ENCODE measurements at places on chromosomes 16 and 17.
A peak's percentile ranks its signal among the peaks of the same experiment; 100 is the strongest.

DNA sequence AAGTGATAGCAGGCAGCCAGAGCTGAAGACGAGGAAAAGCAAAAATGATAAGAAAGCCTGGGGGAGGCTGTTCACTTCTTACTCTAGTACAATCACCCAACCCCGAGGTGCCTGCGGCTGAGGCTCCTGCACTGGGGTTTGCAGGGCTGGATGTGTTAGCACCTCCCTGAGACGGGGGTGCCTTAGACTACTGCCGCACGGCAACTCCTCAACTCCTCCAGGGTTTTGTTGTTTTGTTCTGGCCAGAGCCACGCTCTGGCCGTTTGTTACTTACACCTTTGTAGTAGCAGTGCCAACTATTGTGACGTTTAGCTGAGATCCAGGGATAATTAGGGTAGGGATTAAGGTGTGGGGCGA, 51.5 kb downstream of the LDHD start:
- no peak for DNase-seq

DNA sequence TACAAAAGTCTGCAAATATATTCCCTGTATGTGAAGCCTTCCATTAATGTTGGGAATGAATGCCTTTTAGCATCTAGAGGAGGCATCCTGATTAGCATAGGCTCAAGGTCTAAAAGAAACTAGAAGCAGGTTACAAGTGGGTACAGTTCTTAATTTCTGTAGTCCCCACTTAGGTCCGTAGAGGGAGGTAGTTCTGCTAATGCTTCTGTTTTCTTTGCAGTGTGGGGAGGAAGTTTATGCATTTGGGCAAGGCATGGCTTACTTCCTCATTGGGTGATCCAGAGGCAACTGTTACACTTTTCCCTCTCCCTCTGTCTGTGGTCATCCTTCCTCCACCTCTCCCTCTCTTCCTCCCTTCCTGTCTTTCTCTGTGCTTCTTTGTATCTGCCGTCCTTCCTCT, 108.4 kb upstream of the ZKSCAN2 start:
- no peak for DNase-seq

- no peak for DNase-seq
Measured at GRCh38 chr16:51030516-51030915, 120.6 kb downstream of the SALL1 start.

DNA sequence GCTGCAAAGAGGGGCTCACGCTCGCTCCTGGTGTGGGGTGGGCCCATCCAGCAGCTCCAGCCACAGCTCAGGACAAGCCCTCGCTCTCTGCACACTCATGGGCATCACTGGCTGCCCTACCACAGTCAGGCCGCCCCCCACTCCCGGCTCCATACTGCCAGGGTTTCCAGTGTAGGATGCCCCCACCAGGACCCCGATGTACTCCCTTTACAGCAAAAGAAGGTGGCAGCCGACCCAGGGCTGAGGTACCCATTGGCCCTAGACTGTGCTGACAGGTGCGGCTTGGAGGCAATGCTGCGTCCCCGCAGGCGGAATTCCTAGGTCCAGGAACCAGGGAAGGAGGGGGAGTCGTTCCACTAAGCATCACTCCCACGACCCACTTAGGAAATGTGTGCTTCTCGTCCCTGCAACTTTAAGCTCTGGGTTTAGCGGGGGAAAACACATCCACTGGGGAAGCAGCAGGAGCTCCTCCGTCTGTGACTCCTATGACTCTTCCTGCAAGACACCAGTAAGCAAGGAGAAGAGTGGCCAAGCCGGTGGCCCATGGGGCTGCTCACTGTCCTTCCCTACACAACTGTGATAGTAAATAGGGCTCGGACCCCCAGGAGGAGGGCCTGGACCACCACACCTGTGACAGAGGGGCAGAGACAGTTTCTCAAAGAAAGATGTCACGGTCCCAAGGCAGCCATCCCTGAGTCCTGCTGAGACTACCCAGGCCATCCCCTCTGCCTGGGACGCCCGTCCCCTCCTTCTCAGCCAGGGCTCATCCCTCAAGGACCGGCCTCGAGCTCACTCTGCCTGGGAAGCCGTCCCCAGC, 13.1 kb downstream of the CORO7 start:
- DNase-seq: no peak

DNA sequence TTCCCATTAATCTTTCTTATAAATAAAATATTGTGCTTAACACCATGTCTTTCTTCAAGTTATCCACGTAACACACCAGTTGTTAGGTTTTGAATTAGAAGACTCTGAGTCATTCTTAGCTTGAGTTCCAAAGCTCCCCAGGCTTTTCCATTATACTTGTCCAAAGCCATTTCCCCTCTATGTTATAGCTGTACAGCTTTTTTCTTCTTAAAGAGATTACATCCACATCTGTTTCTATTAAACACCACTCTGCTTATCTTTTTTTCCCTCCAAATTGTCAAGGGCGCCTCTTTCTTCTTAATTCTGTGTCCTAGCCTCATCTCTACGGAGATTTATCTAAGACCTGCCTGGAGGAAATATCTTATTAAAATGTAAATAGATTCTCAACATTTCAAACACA, 139.4 kb upstream of the CPHXL start:
- DNase-seq: no peak

GRCh38 chr16:875182-876040, 74.9 kb upstream of the GNG13 start:
- no peak for DNase-seq

GRCh38 chr16:65658787-65659220, 536.9 kb upstream of the CDH11 start:
- peak; percentile 52 for DNase-seq

DNA sequence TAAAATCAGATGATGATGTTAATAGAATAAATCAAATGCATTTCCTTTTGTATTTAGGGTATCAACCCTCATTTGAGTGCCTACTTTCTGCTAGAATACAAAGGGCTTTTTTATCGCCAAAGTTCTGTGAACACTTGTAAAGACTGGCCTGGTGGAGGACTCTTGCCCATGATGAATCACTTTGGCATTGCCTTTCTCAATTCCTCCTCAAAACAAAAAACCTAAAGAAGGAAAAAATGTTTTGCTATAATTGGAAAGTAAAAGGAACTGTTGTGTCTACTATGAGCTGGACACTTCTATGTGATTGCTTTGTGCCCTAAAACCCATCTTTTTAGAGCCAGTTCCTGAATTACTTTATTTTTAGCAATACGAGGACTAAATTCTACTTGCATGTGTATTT, 13.0 kb upstream of the DHRS11 start:
- DNase-seq: no peak

DNA sequence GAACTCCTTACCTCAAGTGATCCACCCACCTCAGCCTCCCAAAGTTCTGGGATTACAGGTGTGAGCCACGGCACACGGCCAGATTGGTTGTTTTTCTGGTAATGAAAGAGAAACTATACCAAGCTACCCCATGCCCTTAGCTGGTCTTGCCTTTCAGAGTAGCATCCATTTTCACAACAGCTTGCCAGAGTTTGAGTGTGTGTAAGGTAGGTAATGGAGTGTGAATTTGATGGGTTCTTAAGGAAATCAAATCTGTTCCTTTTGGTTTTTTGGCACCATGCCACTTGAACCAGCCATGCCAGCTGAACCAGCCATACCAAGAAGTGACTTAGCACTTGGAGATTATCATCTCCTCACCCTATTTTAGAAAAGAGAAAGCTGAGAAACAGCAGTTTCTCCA, 5.1 kb downstream of the CALCOCO2 start:
- no peak for DNase-seq

DNA sequence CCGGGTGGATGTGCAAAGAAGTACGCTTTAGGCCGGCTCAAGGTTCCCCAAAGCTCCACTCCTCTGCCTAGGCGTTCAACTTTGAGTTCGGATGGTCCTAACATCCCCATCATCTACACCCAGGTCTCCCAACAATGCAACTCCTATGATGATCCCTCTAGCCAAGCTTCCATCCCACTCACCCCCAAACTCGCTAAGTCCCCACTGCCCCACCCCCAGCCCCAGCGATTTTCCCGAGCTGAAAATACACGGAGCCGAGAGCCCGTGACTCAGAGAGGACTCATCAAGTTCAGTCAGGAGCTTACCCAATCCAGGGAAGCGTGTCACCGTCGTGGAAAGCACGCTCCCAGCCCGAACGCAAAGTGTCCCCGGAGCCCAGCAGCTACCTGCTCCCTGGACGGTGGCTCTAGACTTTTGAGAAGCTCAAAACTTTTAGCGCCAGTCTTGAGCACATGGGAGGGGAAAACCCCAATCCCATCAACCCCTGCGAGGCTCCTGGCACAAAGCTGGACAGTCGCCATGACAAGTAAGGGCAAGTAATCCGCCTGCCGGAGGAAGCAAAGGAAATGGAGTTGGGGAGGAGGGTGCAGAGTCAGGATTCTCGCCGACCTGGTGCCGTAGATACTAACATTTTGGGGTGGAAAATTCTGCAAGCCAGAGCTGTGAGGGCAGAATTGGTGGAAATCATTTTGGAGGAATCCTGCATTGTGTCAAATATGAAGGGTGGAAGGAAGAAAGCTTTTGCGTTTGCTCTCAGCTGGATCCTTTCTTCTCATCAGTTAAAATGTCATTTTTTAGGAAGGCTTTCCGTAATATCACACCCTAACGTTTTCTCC, at the start of gene TP53:
TSS of gene TP53 (minus strand) at position 419 of the 836 bp plus-strand sequence. CDS start 10,896 bp downstream, outside the sequence.
- DNase-seq: peak; percentile 58

DNA sequence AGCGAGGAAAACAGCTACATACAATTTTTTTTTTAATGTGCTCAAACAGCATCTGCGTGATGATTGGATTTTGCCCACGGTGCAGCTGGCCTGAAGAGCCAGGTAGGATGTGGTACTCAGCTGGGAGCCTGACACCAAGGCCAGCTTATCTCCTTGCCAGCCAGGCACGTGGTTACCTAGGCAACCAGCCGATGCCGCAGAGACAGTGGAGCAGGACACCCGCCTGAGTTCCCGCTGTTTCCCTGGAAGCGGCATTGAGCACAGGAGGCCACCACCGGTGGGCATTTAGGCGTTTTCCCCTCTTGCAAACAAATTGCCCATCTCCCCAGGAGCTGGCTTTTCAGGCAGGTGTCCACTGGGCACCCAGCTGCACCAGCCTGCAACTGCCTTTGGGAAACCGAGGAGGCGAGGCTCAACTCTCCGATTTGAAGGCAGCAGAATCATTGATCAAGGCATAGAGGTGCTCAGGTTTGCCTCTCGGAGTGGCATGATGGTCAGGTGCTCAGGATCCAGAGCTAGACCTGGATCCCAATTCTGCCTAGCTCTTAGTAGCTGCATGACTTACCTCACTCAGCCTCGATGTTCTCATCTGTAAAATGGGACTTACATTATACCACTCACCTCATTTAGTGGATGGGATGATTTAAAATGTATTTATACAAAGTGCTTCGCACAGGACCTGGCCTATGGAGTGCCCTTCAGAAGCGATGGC, 137.5 kb upstream of the PLCG2 start:
- no peak for DNase-seq

DNA sequence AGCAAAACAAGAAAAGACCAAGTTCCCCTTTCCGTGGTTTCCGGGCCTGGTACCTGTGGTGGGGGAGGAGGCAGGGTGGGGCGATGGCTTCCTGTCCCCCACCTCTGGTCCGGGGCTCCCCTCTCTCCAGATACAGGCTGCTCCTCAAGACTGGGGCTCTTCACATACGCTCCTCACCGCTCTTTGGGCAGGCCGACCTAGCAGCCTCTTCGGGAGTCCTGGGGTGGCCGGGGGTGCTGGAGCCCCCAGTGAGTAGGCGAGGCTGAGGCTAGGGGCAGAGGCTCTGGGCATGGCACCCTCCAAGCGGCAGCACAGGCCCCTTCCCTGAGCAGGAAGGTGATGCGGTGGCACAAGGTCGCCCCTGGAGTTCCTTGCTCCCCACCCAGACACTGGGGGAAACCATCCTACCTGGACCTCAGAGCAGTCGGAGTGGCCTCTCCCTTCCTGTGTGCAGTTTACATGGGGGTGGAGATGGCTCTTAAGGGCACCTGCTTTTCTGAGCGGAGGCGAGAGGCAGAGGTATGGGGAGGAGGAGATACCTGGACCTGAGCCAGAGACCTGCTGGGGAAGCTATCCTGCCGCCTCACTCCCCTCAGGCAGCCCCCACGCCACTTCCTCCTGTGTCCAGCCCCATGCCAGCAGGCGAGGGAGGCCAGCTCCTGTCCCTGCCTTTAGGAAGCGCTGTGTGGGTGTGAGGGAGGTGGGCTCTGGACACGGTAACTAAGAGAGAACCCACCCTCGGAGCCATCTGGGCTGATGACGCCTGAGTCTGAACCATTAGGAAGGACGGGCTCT, 891 bp downstream of the CORO1A start:
- no peak for DNase-seq

- DNase-seq: no peak
Measured at GRCh38 chr17:81426393-81427172, 31.3 kb downstream of the BAHCC1 start.

GRCh38 chr17:13127921-13128602, 110.2 kb upstream of the ELAC2 start:
- no peak for DNase-seq

DNA sequence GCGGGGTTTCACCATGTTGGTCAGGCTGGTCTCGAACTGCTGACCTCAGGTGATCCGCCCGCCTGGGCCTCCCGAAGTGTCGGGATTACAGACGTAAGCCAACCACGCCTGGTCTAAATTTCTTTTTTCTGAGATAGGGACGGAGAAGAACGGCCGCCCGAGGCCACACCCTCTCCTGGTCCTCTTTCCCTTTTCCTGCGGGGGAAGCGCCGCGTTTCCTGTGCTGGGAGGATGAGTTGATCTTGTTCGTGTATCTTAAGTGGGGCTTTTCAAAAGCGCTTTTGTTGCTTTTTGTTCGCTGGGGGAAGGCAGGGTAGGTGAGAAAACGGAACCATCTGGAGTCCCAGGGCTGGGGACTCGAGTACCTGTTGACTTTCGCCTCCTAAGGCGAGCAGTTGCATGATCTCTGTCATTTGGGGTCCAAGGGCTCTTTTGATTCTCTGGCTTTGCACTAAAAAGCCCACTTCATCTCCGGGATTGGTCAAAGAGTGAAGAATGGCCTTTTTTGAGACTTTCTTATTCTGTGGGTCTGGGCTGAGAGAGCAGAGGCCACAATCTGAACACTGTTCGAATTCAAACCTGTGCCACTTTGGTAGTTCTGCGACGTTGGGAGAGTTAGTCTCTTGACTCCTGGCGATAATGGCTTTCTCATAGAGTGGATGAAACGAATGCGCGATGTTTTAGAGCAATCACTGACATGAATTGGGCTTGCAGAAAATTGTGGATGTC, 1.3 kb downstream of the FUS start:
- DNase-seq: no peak

DNA sequence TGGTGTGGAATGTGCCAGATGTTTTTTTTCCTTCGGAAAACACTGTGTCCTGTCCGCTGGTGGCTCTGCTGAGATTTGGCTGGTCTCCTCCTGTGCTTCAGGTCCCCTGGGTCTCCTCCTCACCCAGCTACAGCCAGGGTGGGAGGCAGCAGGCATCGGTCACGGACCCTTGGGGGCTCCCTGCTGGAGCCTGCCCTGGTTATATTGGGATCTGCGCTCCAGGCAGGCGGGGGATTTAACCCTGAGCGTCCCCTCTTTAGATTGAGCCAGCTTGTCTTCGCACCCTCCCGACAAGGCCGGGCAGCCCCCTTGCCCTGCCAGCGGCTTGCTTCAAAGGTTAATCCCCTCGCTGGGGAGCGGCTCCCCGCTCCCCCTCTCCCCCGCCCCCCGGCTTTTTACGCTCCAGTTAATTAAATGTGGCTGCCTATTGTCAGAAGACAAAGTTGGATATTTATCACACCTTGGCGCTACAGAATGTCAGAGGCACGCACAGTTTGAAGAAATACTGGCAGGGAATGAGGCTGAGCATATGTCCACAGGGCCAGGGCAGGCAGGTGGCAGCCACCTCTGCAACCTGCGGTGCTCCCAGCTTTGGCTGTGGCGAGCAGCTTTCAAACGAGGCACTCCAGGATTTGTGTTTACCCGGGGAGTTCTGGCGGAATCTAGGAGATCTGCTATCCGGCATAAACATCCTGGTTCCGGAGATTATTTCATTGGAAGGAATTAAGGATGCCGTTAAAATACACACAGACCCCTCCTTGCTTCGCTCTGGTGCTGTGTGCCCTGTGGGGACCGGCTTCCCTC, 38.2 kb upstream of the GSE1 start:
- DNase-seq: no peak

- DNase-seq: no peak
Measured at GRCh38 chr17:81931189-81931556, 3.6 kb upstream of the MAFG start.

Data from AG04449 (cell line).